ENCODE measurements at places on chromosomes 5 and 9. TPM values are rescaled to one million over a fixed set of nuclear protein-coding genes. Genes with fewer than 3 reads are reported as not detected.

- H3K4me1 ChIP-seq, result no peaks in the 10 kb centered on the region
- peak; percentile 96 for DNase-seq
- H3K27ac ChIP-seq, result no peak overlapping the region
Observed at GRCh38 chr9:137488327-137488653, 29.2 kb upstream of the NSMF start.

- DNase-seq, result no peak
- no peaks in the 10 kb centered on the region for H3K36me3 ChIP-seq
- H3K27me3 ChIP-seq, result no peaks in the 10 kb centered on the region
- H3K4me3 ChIP-seq, result no peak overlapping the region
- no peak overlapping the region for H3K27ac ChIP-seq
Observed at GRCh38 chr5:126490167-126490940, 67.1 kb downstream of the GRAMD2B start.

- no peaks in the 10 kb centered on the region for H3K27me3 ChIP-seq
- peak overlapping the region; percentile 27 for H3K27ac ChIP-seq
- DNase-seq, result no peak
- peaks cover 13% of the 10 kb centered on the region for H3K4me1 ChIP-seq
- no peak overlapping the region for H3K4me3 ChIP-seq
Observed at GRCh38 chr9:131744171-131744719, 4.4 kb upstream of the RAPGEF1 start.

GRCh38 chr5:159916841-159917761 lies 819 bp downstream of the ADRA1B start:
- peak overlapping the region; percentile 43 for H3K4me3 ChIP-seq
- DNase-seq, result peak; percentile 68

- H3K4me1 ChIP-seq, result no peaks in the 10 kb centered on the region
- no peaks in the 10 kb centered on the region for H3K27me3 ChIP-seq
- no peak overlapping the region for H3K27ac ChIP-seq
- H3K4me3 ChIP-seq, result no peak overlapping the region
Observed at GRCh38 chr9:110923601-110924000, 114.7 kb downstream of the LPAR1 start.

DNA sequence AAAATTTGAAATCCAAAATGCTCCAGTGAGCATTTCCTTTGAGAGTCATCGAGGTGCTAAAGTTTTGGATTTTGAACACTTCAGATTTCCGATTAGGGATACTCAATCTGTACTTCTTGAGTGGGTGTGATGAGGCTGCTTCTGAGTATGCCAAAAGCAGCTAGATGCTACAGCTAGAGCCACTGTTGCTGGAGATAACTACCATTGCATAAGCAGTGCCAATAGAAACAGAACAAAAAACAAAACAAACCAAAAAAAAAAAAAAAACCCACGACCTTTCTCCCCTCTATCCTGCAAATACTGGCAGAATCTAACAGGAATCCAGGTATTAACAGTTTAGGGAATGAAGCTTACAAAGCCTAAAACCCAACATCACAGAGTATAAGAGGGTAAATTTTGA lies 43.5 kb downstream of the PKD2L2 start:
- H3K4me1 ChIP-seq, result no peaks in the 10 kb centered on the region
- H3K4me3 ChIP-seq, result no peak overlapping the region
- DNase-seq, result no peak

DNA sequence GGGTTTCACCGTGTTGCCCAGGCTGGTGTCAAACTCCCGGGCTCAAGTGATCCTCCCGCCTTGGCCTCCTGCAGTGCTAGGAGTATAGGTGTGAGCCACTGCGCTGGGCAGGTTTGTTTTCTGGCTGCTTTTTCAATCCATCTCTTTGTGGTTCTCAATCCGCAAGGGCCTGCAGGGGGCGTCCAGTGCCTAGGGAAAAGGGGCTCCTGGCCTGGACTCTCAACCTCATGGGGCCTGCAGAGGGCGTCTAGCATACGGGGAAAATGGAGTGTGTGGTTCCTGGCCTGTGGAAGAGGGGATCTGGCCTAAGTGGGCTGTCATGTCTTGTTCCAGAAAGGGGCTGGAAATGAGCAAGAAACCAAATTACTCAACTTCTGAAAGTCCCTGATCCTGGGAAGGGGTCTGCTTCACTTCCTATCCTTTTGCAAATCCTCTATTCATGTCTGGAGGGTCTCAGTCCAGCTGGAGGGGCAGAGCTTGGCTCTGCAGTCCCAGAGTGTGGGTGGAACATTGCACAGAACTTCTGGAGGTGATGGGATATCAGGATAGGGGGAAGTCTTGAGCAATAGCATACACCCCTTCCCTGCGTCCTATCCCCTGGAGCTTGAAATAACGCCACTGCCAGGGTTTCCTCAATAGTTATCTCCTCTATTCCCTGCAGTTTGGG lies 12.7 kb upstream of the CCL27 start:
- no peak overlapping the region for H3K4me3 ChIP-seq
- no peak for DNase-seq
- H3K27me3 ChIP-seq, result no peaks in the 10 kb centered on the region
- no peak overlapping the region for H3K27ac ChIP-seq

- no peak overlapping the region for H3K27ac ChIP-seq
- no peaks in the 10 kb centered on the region for H3K36me3 ChIP-seq
- no peaks in the 10 kb centered on the region for H3K4me1 ChIP-seq
- H3K27me3 ChIP-seq, result no peaks in the 10 kb centered on the region
Observed at GRCh38 chr5:141954194-141954593, 3.8 kb downstream of the PCDH12 start.

DNA sequence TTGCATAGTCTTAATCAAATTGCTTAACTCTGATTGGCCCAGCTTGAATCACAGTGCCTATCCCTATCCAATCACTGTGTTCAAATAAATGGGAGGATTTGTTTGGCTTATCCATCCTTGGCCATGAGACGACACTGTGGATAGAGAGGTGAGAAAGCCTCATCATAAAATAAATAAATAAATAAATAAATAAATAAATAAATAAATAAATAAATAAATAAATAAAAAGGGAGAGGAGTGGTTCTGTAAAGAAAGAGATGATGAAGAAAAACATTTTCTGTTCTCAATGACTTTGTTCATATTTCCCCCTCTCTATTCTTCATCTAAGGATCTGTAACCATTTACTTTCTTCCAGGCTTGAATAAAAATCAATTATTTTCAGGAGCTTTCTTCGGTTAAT lies 74.7 kb downstream of the PTPRD start:
- H3K27ac ChIP-seq, result no peak overlapping the region
- no peak overlapping the region for H3K4me3 ChIP-seq
- H3K27me3 ChIP-seq, result no peaks in the 10 kb centered on the region
- no peaks in the 10 kb centered on the region for H3K36me3 ChIP-seq
- no peak for DNase-seq

DNA sequence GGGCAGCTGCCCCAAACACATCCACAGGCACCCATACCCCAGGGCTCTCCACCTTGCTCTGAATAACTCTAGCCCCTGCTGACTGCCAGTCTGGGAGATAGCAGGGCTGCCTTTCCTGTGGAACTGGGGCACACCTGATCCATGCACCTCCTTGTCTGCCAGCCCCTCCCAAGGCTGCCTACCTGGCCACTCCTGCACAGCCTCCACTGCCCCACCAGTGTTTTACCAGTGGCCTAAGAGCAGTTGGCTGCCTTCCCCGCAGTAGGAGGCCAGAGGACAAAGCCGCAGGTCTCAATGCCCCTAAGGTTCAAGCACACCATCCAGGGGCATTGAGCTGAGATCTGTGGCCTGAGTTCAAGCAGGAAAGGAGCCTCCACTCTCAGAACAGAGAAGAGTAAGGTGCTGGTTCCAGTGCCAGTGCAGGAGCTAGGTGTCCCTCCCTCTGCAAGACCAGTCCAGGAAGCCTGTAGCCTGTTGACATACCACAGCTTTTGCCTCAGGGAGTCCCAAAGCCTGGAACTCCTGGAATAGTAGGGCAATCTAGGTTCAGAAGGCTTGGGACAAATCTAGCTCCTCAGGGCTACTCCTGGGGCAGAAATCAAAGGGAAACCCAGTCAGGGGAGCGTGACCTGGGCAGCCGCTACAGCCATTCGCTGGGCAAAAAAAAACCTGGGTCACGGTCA lies 514.5 kb upstream of the PTGER4 start:
- H3K27me3 ChIP-seq, result no peaks in the 10 kb centered on the region
- no peak overlapping the region for H3K27ac ChIP-seq
- no peak overlapping the region for H3K4me3 ChIP-seq
- DNase-seq, result no peak

DNA sequence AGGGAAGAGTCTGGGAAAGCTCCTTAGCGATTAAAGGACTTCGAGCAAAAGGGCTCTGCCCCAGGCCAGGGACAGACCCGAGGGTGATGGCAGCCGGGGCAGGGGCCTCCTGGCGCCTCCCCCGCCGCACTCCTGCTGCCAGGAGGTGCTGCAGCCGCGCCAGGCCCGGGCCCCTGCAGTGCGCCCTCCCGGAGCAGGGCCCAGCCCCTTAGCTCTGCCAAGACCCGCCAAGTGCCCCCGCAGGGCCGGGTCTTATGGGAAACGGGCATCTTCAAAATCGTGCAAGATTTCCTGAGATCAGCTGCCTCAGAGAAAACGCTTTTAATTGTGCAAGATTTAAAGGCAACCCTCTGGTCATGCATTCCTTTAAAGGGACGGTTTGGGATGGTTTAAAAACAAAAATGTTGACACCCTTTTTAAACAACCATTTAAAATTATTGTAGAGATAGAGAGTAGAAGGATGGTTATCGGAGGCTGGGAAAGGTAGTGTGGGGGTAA lies 52.4 kb downstream of the CDC14B start:
- DNase-seq, result no peak
- peaks cover 19% of the 10 kb centered on the region for H3K4me1 ChIP-seq
- H3K4me3 ChIP-seq, result peak overlapping the region; percentile 57
- peaks cover under 1% of the 10 kb centered on the region for H3K36me3 ChIP-seq
- peak overlapping the region; percentile 72 for H3K27ac ChIP-seq

- H3K4me1 ChIP-seq, result no peaks in the 10 kb centered on the region
- no peaks in the 10 kb centered on the region for H3K36me3 ChIP-seq
- H3K27me3 ChIP-seq, result no peaks in the 10 kb centered on the region
- no peak overlapping the region for H3K4me3 ChIP-seq
- DNase-seq, result no peak
Observed at GRCh38 chr5:72209147-72210115, 102.2 kb downstream of the MAP1B start.

DNA sequence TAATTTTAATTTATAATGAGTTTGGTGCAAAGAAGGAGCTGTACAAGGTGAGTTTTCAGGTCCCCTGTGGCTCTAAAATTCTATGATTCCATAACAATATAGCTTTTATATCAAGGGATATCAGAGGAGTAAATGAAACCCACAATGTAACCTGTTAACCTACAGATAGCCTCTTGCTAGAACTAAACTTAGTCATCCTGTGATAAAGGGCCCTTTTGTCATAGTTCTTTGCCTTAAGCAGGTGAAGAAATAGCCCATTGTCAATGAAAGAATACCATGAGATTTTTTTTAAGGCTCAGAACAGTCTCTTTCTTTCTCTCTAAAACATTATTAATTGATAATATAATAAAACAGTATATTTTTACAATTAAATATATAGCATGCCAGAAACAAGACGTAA lies 127.8 kb downstream of the NFIB start:
- no peaks in the 10 kb centered on the region for H3K36me3 ChIP-seq
- no peak for DNase-seq
- H3K27me3 ChIP-seq, result no peaks in the 10 kb centered on the region
- H3K27ac ChIP-seq, result no peak overlapping the region

DNA sequence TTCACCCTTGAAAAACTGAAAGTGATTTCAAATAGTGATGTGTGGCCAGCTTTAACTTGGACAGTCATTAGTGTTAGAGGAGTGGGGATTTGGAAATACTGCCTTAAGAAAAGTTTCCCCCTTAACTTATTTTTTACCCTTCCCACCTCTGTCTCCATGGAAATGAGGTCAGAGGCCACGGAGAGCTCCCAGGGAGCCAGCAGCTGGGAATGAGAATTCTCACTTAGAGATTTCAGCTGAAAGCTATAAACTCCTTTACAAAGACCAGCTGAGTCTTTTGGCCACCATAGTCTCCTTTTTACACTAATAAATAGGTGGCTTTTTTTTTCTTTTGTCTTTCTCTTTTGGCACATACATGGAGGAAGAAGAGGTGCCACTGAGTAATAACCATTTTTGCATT lies 45.7 kb upstream of the PIK3R1 start:
- H3K36me3 ChIP-seq, result no peaks in the 10 kb centered on the region
- H3K27me3 ChIP-seq, result no peaks in the 10 kb centered on the region
- DNase-seq, result no peak
- no peaks in the 10 kb centered on the region for H3K4me1 ChIP-seq
- H3K4me3 ChIP-seq, result no peak overlapping the region

- H3K27me3 ChIP-seq, result no peaks in the 10 kb centered on the region
- DNase-seq, result peak; percentile 74
- H3K36me3 ChIP-seq, result no peaks in the 10 kb centered on the region
- H3K27ac ChIP-seq, result no peak overlapping the region
- H3K4me3 ChIP-seq, result no peak overlapping the region
Observed at GRCh38 chr9:130107234-130107861, 53.6 kb downstream of the GPR107 start.

DNA sequence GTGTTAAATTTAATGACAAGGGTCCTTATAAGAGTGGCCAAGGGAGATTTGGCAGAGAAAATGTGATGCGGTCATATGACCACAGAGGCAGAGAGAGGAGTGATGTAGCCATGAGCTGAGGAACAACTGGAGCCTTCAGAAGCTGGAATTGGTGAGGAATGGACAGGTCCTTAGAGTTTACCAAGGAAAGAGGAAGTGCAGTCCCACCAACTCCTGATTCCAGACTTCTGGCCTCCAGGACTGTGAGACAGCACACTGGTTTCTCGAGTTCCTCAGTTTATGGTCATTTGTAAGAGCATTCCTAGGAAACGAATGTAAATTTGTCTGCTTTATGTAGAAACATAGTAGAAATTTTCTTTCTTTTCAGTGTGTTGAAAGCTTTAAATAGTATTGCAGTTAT lies 410.1 kb downstream of the CDH18 start:
- H3K27ac ChIP-seq, result no peak overlapping the region
- H3K36me3 ChIP-seq, result no peaks in the 10 kb centered on the region
- DNase-seq, result no peak
- no peaks in the 10 kb centered on the region for H3K4me1 ChIP-seq
- no peaks in the 10 kb centered on the region for H3K27me3 ChIP-seq

DNA sequence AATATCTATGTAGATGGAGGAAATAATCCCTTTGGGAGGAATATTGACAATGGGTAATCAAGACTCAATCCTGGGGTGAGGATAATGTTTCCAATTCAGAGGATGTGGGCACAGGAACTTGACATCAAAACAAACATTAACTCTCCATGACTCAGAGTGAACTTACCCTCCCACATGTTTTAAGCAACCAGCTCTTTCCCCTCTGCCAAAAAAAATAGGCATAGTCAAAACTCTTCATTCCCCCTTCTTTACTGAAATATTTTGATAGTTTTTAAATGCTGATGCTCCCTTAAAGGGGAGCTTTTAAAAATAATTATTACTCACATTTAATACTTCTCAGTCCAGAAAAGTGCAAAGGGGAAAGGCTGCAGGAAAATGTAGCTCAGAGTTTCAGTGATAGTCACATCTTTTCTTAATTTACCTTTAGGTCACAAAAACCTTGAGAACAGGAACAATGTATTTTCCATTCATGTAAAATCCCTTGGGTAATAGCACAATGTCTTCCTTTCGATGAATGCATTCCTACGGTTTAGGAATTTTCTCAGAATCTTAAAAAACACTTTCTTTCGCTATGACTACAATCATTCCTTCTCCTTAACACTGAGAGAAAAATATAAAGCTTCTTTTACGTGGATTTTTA lies 298.4 kb upstream of the GRAMD2B start:
- no peaks in the 10 kb centered on the region for H3K36me3 ChIP-seq
- DNase-seq, result no peak
- no peak overlapping the region for H3K27ac ChIP-seq
- H3K4me3 ChIP-seq, result no peak overlapping the region

The TMC1 gene
- not detected for total RNA-seq

The NR5A1 gene
- total RNA-seq, result not detected

The MYMK gene
- not detected for total RNA-seq

The BNC2 gene
- 7.6 TPM for total RNA-seq

The CNTFR gene
- total RNA-seq, result not detected

The STOM gene
- 21.9 TPM for total RNA-seq

The WDR38 gene
- total RNA-seq, result 0.13 TPM

The GABBR2 gene
- 0.04 TPM for total RNA-seq

The CORO2A gene
- total RNA-seq, result 0.75 TPM

The ANKRD34B gene
- total RNA-seq, result not detected

The OR2Y1 gene
- not detected for total RNA-seq
